ENCODE measurements at places on chromosomes 4 and X. TPM values are rescaled to one million over a fixed set of nuclear protein-coding genes. Genes with fewer than 3 reads are reported as not detected.

Gene PYURF
- total RNA-seq, result 37.0 TPM

Gene SEPTIN6
- 298 TPM for total RNA-seq

Gene SPANXA2
- total RNA-seq, result not detected

Gene GRIA3
- total RNA-seq, result not detected

Gene GAGE12E
- not detected for total RNA-seq

Gene KIAA1210
- total RNA-seq, result not detected

Gene TLR2
- total RNA-seq, result 0.97 TPM

Gene CD38
- 95.3 TPM for total RNA-seq

Gene SMIM10L2A
- 0.60 TPM for total RNA-seq

Gene CXCL8
- 0.19 TPM for total RNA-seq

Gene ATP7A
- total RNA-seq, result 11.9 TPM

Gene LNX1
- total RNA-seq, result not detected

Gene SRPX
- total RNA-seq, result 0.20 TPM

Gene TCEANC
- total RNA-seq, result 8.3 TPM

Gene UGT2A1
- total RNA-seq, result not detected

Gene F8A1
- 14.1 TPM for total RNA-seq

Gene FAM53A
- total RNA-seq, result 0.99 TPM

Gene CNKSR2
- 10.3 TPM for total RNA-seq

Gene RNF150
- not detected for total RNA-seq

Gene PAGE4
- not detected for total RNA-seq

Gene DSPP
- not detected for total RNA-seq

Gene IBSP
- not detected for total RNA-seq

Gene STIM2
- 61.0 TPM for total RNA-seq

Gene ARHGEF38
- not detected for total RNA-seq

Gene HNRNPH2
- total RNA-seq, result 46.9 TPM

Gene PRDX4
- total RNA-seq, result 43.3 TPM

Gene FATE1
- not detected for total RNA-seq

Gene GABRE
- not detected for total RNA-seq

Gene SPANXD
- not detected for total RNA-seq

Gene GYG2
- total RNA-seq, result not detected

Gene ESX1
- total RNA-seq, result not detected

Gene DDIT4L
- not detected for total RNA-seq

Gene BEX3
- 6.3 TPM for total RNA-seq

Gene GAGE1
- total RNA-seq, result not detected

Gene AFF2
- total RNA-seq, result 1.8 TPM

Gene SYNPO2
- total RNA-seq, result 1.4 TPM

Gene BST1
- total RNA-seq, result 1.0 TPM

Gene F9
- total RNA-seq, result not detected

Gene HPSE
- total RNA-seq, result 26.1 TPM

Gene HS3ST1
- total RNA-seq, result not detected

Gene GLUD2
- total RNA-seq, result 0.27 TPM

Gene DIPK2B
- not detected for total RNA-seq

Gene DCK
- total RNA-seq, result 93.1 TPM

All from activated CD4-positive, alpha-beta T cell treated with anti-CD3 and anti-CD28 coated beads, Interleukin-2, amount 10 ng/mL, durations not matched to agents 7 days and 5 days (primary cell).